ENCODE measurements at places on chromosomes 4 and X.

GRCh38 chr4:113976741-113977525 lies 2.5 kb downstream of the ARSJ start:
- no peak for DNase-seq

DNA sequence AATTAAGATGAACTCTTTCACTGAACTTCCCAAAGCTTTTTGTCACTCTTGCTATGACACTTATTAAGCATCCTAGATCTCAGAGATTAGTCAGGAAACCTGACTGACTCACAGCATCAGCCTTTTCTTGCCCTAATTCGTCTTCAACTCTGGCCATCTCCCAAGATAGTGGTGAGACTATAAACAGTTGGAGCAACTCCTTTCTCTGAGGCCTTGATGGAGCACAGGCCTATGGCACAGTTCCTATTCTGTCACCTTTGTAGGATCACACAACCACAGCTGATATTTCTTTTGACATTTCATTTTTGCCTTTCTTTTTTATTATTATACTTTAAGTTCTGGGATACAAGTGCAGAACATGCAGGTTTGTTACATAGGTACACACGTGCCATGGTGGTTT lies 217.6 kb downstream of the PRR32 start:
- DNase-seq: no peak

DNA sequence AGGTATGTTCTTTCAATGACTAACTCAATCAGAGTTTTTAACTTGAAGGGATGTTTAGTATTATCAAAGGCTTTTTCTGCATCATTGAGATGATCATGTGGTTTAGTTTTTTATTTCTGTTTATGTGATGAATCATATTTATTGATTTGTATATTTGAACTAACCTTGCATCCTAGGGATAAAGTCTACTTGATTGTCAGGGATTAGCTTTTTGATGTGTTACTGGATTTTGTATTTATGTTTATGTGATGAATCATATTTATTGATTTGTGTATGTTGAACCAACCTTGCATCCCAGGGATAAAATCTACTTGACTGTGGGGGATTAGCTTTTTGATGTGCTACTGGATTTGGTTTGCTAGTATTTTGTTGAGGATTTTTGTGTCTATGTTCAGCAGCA lies 615.4 kb upstream of the GRID2 start:
- no peak for DNase-seq

GRCh38 chrX:119981286-119982070 lies 37.9 kb upstream of the NKAP start:
- DNase-seq: peak; percentile 3

GRCh38 chrX:103742339-103742738 lies 31.6 kb downstream of the TMEM31 start:
- no peak for DNase-seq

DNA sequence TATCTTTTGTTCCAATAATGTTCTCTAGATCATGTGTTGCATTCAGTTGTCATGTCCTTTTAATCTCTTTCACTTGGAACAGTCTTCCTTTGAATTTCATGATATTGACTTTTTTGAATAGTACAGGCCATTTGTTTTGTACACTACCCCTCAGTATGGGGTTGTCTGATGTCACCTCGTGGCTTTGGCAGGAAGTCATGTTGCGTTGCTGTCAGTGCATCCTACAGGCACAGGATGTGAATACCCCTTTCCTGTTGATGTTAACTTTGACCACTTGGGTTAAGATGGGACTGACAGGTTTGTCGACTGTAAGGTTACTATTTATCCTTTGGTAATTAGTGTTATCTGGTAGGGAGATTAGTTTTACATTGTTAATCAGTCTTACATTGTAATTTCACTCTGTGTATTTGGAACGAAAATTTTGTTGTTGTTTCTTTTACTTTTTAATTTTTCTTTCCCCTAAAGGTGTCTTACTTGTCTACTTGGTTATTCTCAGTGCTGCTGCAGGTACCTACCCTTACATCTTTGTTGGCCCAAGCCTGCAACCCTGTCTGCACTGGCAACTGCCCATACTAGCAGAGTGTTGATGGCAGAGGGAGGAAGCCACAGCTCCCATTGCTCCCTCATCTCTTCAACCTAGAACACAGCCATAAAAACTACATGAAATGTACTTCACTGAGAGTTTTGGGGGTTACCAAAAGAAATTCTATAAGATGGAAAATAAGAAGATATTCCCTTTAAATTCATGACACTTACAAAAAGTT lies 14.7 kb upstream of the ATP8A1 start:
- no peak for DNase-seq

DNA sequence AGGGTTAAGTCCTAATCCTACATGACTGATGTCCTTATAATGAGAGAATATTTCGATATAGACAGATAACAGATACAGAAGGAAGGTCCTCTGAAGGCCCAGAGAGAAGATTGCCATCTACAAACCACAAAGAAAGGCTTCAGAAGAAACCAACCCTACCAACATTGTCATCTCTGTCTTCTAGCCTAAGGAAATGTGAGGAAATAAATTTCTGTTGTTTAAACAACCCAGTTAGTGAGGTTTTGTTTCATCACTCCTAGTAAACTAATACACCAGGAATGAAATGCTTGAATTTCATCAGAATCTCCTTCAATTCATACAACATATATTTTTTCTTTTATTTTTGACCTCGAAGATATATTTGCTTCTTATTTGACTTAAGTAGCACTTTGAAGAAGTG lies 1527.8 kb downstream of the STIM2 start:
- peak; percentile 17 for DNase-seq

DNA sequence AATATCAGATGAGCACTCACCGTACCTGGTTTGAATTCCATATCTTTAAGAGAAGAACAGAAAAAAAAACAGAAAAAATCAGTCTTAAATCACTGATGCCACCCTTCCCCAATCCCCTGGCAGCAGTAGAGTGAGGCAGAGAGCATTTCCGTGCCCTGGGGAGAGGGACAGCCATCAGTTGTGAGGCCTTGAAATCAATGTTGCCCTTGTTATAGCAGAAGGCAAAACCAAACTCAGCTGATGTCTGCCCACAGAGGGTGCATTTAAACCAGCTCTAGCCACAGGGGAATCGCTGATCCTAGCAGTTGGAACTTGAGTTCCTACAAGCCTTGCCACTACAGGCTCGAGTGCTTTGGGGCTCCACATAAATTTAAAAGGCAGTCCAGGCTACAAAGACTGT lies 338.5 kb upstream of the FMR1 start:
- no peak for DNase-seq
